CD4-positive, alpha-beta T cell treated with Interleukin-6 at 100 ng/mL for 8 hours (primary cell): ENCODE measurements at places on chromosomes 11 and 22.

GRCh38 chr11:109939166-109939810 lies 153.9 kb upstream of the ZC3H12C start:
- DNase-seq: no peak

GRCh38 chr11:13108416-13108815 lies 99.3 kb downstream of the RASSF10 start:
- DNase-seq: no peak

GRCh38 chr11:18193010-18193409 lies 20.4 kb downstream of the MRGPRX4 start:
- no peak for DNase-seq

DNA sequence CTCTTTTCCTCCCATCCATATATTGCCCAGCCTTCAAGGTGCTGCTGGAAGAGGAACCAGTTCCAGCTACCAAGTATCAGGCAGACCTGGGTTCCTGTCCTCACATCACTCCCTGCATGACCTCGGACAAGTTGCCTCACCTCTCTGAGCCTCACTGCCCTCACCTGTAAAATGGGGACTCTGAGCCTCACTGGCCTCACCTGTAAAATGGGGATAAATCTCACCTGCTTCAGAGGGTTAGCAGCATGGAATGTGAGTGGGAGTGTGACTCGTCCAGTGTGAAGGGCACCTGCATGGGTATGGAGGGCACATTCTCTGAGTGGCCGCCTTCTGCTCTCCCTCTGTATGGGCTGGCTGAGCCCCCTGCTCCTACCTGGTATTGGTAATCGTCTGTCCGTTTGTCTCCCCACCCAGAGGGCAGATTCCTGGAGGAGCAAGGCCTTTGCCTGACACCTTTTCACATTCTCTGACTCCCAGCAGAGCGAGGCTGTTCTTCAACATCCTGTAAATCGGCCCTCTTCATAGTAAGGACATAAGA lies 3.7 kb downstream of the GRIK4 start:
- no peak for DNase-seq

GRCh38 chr11:128198216-128198772 lies 389.1 kb downstream of the ETS1 start:
- DNase-seq: no peak

GRCh38 chr11:92406472-92406871 lies 181.9 kb downstream of the FAT3 start:
- DNase-seq: no peak
